ENCODE measurements at places on chromosomes 3 and 15.
A peak's percentile ranks its signal among the peaks of the same experiment; 100 is the strongest.

GRCh38 chr3:24060055-24060454, 115.0 kb downstream of the NR1D2 start:
- DNase-seq = peak; percentile 47

- peak; percentile 27 for DNase-seq
Observed at GRCh38 chr3:44125882-44126281, 115.8 kb upstream of the TOPAZ1 start.

DNA sequence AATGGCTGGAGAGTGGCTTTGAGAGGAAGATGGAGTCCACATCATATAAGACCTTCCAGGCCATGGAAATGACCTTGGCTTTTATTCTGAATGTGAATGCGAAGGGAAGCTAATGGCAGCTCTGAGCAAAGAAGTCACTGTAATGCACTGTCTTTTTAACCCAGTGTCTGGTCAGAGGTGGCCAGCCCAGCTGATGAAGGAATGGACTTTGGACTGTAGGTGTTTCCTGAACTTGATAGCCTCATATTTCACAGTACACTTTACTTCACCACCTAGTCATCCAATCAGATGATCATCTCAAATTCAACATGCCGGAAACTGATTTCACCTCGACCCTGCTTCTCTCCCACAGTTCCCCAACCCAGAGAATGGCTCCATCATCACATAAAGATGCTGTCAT, 33.4 kb downstream of the DCLK3 start:
- no peak for DNase-seq

- DNase-seq = no peak
Observed at GRCh38 chr15:38782156-38782555, 217.5 kb upstream of the RASGRP1 start.

- no peak for DNase-seq
Observed at GRCh38 chr3:181756645-181757297, 45.0 kb downstream of the SOX2 start.

DNA sequence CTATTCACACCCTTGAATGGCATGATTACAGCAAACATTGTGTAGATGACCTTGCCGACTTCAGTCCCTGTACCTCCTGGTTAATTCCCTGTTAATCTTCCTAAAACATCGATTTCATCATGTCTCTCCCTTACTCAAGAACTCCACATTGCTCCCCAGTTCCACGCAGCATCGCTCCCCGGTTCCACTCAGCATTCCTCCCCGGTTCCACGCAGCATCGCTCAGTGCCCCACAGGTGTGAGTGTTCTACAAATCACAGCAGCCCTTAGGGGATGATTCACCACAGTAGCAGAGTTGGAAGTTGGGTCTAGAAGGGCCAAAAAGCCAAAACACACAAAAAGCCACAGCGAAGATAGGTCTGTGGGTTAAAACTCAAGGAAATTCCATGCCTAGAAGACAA, 8.6 kb upstream of the TNK2 start:
- DNase-seq = no peak

- no peak for DNase-seq
Observed at GRCh38 chr3:71055257-71056001, 528.1 kb downstream of the FOXP1 start.

- DNase-seq = peak; percentile 34
Observed at GRCh38 chr3:161415506-161416231, 44.4 kb upstream of the SPTSSB start.

DNA sequence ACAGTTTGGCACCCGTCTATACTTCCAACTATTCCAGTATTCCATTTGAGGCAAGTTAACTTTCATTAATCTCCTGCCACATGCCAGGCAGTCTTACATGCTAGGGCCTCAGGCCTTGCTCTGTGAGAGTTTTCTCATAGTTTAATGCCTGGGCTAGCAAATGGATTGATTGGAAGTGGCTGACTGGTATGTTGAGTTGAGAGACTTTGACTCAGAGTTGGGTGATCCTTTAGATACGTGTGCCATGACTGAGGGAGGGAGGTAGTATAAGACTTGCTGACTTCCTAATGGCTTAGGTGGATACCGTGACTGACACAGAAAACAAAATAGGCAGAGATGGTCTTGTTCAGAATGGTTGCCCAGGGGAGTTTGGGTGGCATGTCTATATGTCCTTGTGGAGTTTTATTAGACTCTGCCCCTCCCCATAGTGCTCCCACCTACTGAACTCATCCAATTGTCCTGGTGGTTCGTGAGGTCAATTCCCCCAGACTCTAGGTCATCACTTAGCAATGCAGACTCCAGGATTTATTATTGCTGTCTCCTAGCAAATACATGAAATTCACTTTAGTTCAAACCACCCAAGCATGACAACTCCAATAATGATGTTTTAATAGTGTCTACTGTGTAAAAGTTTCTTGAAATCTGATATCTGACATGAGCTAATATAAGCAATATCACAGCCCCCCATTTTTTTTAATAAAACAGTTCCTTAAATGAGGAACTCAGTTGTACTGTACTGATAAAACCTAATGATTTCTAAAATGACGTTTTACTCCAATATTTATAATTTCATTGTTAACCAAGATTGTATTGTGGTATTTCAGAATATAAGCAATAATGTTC, 413.9 kb upstream of the MDFIC2 start:
- DNase-seq = no peak

GRCh38 chr3:89113344-89113743, 5.9 kb downstream of the EPHA3 start:
- no peak for DNase-seq

DNA sequence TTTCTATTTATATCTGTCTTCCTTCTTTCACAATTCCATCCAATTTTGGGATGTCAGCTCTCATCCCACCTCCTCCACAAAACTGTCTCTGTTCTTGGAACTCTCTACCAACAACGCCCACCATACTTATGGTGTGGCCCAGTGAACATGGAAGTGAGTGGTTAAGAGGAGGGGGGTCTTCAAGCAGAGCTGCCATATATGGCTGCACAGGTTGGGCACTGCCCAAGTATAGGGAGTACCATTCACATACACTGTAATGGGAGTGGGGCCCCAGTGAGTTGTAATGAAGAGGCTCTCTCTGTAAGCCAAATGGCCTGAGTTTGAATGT, 7.9 kb upstream of the CAMK1 start:
- no peak for DNase-seq

DNA sequence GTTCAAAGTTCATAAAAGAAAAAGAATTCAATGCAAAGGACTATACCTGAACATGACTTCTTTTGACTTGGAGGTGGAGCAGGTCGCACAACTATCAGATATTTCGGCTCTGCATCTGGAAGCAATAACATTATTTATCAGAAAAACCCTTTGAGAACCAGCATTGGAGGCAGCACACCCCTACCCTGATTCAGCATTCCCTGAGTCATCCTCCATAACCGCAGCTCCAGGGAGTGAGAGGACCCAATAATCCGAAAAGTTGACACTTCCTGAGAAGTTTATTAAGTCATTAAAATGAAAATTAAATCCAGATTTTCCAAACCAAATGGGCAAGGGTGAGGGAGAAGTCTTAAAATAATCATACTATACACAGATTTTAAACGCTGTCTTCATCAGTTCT, 90.6 kb downstream of the ABI3BP start:
- DNase-seq = peak; percentile 44

DNA sequence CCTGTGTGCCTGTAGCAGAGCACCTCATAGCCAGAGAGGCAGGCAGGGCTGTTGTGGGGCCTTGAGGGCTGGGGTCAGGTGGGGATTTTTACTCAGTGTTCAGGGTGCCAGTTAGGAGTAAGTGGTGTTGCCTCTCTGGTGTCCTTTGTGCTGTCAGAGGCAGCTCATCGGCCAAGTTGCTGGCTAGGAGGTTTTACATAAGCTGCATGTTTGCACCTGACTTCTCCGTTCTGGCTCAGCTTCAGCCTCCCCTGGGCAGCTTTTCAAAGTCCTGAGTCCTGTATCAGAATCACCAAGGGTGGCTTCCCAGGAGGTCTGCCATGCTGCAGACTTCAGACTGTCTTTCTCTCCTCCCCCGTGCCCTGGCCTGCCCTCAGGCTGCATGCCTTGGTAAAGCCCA, 242.6 kb upstream of the TPM1 start:
- DNase-seq = no peak

GRCh38 chr3:13415236-13415986, 4.7 kb downstream of the NUP210 start:
- DNase-seq = no peak

GRCh38 chr3:180882115-180882514, 30.4 kb upstream of the FXR1 start:
- no peak for DNase-seq

Data from AG08396 (cell line).